Naive thymus-derived CD8-positive, alpha-beta T cell (primary cell): ENCODE measurements at places on chromosomes 11 and 22.

GRCh38 chr22:27690599-27690998, 111.0 kb downstream of the MN1 start:
- DNase-seq = no peak

DNA sequence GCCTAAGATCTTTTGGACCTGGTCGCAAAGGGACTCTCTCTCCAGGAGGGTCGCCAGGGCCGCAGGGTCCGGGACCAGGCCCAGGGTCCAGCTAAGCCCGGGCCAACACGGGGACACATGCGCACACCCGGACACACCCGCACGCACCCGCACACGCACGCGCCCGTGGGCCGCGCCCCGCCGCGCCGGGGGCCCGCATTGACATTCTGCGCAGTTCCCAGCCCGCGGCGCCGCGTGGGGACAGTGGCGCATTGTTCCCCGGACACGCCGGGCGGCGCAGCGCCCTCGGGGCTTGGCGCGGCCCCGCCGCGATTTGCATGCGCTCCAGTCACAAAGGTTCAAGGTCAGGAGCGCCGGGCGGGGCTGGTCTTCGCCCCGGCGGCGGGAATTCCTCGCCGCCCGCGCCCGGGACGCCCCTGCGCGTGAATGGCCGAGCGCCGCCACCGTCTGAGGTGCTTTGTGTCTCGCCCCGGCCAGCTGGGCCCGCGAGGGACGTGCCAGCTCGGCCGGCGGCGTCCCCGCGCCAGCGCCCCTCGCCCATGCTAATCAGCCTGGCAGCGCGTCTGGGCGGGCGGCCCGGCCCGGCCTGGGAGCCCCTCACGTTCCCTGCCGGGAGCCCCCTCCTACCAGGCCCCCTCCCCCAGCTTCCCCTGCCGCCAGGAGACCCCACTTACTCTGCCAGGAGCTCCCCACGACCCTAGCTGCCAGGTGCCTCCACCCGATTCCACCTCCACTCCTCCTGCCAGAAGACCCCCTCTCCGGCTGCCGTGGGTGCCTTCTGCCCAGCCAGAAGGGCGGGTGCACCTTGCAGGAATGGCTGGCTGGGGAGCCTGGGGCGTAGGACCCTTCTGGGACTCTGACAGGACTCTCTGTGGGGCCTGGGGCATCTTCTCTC, 50.5 kb upstream of the WNT7B start:
- DNase-seq = no peak

- peak; percentile 42 for DNase-seq
These were observed 109.4 kb upstream of the OR4B1 start for GRCh38 chr11:48107188-48107704.

DNA sequence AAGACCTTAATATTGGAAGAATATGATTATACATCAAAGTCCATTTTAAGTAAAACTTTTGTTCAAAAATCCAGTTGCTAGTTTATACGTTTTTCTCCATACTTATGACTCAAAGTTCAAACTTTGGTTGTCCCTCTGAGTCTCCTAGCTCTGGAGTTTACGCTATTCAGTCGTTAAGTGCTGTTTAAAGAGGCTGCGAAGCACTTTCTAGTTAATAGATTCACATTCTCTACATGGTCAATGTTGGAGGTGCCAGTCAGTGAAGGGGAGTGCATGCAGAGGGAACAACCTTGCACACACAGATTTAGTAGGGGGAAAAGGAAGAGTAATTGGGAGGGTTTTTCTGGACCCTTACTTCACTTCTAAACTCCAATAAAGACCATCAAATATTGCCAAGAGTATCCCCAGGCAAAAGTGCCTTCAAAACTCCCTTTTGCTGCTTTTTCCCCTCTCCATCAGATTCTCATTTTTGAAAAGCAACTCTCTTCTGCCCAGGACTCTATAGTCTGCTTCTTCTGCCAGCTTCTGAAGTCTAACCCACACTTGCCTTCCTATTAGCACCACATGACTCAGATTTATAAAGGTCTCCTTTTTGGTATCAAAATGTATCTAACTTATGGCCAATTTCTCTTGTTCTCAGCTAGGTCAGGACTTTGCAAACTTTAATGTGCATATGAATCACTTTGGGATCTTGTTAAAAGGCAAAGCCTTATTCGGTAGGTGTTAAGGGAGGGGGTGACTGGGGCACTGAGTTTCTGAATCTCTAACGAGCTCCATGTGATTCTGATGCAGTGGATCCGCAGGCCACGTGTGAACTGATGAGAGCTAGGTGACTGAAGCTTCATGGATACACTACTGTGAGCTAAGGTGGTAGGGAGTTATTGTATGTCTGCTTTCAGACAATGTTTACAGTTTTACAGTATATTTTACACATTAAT, 96.2 kb upstream of the MTMR2 start:
- no peak for DNase-seq

DNA sequence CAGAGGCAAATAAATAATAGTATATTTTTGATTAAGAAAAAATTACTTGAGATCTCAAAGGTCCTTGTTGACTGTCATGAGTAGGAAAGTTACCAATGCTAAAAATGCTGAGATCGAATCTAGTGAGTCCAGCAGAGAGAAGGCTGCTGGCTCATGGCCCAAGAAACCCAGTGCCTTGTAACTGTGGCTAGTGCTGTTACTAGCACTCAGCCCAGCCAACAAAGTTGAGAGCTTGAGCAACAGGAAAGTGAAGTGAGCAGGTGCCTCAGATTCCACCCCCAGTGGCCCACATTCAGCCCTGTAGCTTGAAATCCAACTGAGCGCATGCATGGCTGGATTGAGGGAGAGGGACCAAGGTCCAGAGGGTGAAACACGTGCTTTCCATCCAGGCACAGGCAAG, 398.2 kb downstream of the SHANK2 start:
- no peak for DNase-seq

- DNase-seq = no peak
These were observed 27.0 kb upstream of the SLC5A1 start for GRCh38 chr22:32016081-32016480.

DNA sequence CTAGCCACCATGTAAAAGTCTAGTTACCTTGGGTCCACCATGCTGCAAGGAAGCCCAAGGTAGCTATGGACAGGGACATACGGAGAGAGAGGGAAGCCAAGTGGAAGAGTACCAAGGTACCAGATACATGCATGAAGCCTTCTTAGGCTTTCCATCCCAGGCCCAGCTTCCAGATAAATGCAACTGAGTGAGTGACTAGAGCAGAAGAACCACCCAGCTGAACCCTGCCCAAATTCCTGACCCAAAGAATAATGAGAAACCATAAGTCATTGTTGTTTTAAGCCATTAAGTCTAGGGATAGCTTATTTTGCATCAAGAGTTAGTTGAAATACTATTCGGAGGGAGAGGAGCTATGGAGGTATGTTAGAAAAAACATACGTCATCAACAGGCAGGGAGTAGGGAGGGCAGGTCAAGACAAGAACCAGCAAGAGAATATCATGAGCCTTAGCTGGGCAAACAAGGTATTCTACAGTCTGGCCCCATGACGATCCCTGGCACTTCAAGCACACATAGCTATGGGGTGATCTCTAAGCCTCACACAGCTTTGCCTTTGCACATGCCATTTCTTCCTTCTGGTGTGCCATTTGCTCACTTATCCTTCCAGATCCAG, 36.5 kb upstream of the APLNR start:
- no peak for DNase-seq

DNA sequence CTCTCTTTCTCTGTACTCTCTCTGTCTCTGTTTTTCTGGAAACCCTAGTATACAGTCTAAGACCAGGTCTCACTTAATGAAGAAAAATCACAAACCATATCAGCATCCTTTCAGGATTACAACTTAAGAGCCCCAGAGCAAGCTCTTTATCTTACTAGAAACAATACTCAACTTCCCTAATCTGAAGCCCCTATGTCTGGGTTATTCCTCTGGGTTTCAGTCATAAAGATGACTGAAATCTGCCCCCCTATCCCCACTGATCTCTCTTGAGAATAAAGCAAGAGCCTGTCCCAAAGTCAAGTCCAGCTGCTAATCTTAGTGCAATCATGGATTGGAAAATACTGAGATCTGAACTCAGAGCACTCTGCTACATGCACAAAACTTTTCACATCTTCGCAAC, 53.9 kb upstream of the PICALM start:
- no peak for DNase-seq

DNA sequence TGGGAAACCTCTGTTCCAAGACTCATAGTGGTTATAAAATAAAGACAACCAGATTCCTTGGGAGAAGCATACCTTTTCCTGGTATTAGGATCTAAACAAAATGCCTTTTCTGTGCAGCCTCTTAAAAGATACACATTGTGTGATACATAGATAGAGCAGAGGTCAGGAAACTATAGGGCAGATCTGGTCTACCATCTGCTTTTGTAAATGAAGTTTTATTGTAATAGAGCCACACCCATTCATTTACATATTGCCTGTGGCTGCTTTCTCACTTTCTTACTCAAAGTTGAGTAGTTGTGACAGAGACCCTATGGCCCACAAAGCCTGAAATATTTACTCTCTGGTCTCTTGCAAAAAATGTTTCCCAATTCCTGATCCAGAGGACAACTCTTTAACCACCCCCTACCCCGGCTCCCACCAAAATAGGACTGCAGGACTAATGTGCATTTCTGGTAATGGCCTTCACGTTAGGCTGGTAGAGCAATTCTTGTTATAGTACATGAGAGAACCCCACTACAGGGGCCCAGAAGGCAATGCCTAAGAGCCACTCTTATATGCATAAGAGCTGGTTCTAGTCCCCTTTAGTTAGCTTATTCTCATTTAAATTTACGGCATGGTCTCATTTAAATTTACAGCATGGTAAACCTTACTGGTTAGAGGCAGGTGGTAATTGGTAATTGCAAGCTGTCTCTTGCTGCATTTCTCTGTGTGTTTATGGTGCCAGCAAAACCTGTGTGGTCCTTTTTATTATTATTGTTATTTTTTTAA, 76.8 kb upstream of the YWHAH start:
- no peak for DNase-seq

DNA sequence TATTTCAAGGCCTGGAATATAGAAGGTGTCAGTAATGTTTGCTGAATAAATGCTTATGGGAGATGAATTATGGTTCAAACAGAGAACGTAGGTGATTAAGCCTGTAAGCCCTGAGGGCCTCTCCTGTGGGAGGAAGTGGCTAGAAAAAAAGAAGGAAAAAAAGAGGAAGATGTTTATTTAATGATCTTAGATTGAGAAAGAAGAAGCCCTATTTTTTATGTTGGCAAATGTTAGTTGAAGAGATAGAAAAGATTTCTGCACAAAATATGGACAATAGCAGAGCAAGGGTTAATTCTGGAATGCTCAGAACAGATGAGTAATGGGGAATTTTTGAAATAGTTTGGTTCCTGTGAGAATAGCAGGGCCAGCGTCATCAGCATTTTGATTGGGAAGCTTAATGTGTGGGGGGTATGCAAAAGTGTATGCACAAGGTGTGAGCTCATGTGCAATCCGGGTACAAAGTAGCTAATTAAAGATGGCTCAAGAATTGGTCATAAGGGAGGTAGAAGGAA, 95.7 kb downstream of the TEAD1 start:
- DNase-seq = no peak

- peak; percentile 42 for DNase-seq
These were observed 20.5 kb upstream of the APOL5 start for GRCh38 chr22:35697142-35697541.

DNA sequence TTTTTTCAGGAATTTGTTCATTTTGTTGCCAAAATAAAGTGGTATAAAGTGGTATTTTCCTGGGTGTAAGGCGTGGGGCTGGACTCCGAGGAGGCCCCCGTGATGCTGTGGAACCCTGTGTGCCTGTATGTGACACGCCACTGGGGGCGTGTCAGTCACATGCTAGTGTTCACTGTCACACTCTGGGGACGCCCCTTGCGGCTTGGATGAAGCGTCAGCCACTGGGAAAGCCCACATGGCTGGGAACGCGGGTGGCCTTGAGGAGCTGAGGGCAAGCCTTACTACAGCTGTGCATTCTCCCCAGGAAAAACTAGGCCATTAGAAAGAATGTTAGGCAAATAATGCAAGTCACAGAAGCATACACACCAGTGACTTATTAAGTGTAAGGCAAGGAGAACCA, 77.0 kb upstream of the SLC25A18 start:
- DNase-seq = no peak

DNA sequence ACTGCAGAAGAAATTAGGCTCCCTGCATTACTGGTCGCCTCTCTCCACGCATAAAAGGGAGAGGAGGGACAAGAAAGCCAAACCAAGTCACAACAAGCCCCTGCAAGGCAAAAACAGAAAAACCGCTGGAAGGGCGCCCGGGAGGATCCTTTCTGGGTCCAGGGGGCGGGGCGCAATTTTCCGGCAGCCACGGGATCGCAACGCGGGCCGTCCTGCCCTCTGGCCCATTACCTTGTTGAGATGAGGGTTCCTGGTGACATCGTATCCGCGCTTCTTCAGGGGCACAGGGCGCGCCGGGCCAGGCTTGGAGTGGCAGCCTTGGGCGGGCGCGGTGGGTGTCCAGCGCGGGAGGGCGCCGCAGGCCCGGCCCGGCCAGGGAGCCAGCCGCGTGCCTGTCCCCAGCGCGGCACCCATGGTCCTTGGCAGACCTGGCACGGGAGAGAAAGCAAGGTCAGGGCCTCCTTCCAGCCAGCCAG, 847 bp downstream of the ME3 start:
- no peak for DNase-seq

DNA sequence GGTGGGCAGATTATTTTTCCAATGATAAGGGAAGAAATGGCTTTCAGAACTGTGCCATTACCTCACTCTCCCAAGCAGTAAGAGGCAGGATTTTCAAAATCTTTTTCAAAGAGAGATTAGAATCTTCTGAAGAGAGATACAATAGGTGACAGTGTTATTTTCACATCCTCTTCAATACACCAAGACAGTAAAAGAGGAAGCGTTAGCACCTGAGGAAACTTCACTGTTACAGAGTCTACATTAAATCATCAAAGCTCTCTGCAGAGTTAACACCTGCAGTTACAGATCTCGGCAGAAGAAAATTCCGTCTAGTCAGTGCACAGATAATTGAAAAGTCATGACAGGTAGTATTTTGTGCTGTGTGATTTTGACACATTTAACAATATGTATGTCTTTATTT, 144.9 kb downstream of the PGR start:
- no peak for DNase-seq

- DNase-seq = no peak
These were observed 32.5 kb downstream of the GLB1L2 start for GRCh38 chr11:134364261-134364660.

DNA sequence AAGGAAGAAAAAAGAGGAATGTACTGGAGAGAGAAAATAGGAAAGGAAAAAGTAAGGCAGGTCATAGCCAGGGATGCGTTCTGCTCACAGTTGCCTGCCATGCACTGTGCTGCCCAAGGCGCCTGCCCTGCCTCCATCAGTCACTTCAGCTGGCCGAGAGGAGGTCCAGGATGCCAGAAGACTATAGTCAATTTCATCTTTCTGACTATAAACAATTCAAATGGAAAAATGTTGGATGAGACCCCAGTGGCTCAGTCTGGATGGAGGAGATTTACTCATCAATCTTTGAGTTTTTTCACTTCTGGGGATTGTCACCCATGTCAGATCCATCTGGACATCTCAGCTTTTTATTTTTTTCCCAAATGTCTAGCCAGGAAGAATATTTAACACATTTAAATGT, 36.7 kb upstream of the CLMP start:
- no peak for DNase-seq

DNA sequence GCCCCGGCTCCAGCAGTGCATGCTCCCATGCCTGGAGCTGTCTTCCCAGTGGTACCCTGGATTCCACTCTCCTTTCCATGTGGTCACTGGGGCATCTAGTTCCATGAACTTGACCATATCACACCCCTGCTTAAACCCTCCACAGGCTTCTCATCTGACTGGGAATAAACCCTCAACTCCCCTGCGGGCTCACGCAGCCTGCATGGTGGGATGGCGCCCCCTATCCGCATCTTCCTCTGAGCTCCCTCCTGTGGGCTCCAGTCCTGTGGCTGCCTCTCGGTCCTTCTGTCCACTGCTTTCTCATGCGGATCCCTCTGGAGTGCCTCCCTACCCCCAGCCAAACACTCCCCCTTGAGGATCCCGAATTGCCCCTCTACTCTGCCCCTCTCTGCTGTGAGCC, 41.4 kb upstream of the TTLL12 start:
- no peak for DNase-seq
